Left hindlimb (tissue), 1 donor: ENCODE measurements at places on chromosomes 3 and 15.

- DNase-seq = no peak
Measured at GRCh38 chr3:40623567-40623966, 98.8 kb downstream of the ZNF621 start.

- DNase-seq = peak; percentile 66
Measured at GRCh38 chr15:60961541-60962485, 267.3 kb downstream of the RORA start.

DNA sequence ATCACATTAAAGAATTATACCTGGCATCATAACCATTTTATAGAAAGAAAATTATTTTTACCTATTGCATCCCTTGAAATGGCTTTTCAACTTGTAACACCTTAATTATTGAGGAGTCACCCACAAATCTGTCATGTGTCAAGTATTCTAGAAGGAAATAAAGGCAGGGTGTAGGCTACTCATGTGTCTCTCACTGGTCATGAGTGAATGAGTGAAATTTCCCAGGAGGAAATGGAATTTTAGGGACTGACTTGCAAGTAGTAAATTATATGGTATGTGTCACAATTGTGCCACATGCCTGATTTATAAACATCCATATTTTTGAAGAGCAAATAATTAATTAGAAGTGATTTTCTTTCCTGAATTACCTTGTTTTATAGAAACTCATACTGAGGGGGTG lies 310.5 kb upstream of the ADAMTS9 start:
- DNase-seq = no peak

DNA sequence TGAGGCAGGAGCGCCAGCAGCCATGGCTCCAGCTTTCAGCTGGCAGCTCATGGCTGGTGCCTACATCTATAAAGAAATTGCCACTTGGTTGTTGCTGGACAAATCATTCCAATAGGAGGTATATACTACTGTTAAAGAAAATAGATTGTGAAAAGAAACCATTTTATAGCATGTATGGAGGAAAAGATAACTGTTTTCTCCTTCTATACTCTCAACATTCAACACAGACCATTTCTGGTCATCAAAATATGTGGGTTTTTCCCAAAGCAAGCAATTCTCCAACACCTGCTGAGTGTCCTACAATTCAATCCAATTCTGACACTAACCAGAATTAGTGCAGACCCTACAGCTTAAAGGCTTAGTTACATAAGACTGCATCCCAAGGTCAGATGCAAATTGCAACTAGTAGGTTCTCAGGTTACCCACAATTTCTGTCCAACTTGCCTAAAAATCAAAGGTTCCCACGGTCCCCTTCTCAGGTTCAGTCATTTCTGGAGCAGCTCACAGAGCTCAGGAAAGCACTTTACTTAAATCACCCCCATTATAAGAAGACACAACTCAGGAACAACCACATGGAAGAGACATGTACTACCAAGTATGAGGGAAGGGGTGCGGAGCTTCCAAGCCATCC lies 42.4 kb upstream of the STRIT1 start:
- DNase-seq = no peak

GRCh38 chr3:162897291-162897690 lies 1400.7 kb downstream of the OTOL1 start:
- DNase-seq = no peak

DNA sequence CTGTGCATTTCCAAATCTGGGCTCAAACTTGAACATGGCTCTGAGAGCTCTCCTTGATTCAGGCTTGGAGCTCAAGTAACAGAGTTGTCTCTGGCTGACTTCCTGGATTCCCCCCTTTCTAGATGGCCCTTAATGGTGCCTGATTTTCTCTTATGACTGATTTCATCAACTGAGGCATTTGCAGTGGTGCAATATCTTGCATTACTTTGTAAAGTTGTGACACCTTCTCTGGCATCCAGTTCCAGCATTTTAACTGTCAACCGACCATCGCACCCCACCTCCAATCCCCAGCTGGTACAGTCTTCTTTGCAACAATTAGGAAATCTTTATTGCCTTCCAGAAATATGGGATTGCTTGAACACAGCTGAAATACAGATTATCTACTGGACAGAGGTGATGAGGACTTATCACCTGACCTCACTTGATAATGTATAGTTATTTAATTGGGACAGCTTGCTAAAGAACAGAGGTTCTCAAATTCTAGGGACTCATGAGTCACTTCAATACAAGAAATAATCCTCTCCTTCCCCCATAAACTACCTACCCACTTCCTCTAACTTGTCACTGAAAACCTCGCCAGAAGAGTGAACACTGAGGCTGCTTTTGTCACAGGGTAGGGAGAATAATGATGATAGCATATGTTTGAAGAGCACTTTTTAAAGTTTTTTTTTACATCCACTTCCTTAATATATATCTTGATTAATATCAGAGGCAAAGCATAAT lies 41.8 kb downstream of the FILIP1L start:
- no peak for DNase-seq

- no peak for DNase-seq
Measured at GRCh38 chr3:159761848-159762635, 226.6 kb upstream of the IL12A start.

- no peak for DNase-seq
Measured at GRCh38 chr3:124347418-124347817, 355.5 kb upstream of the ROPN1 start.

GRCh38 chr3:37262816-37263393 lies 88.5 kb upstream of the LRRFIP2 start:
- no peak for DNase-seq

GRCh38 chr15:66838671-66839239 lies 136.7 kb downstream of the SMAD6 start:
- DNase-seq = no peak

DNA sequence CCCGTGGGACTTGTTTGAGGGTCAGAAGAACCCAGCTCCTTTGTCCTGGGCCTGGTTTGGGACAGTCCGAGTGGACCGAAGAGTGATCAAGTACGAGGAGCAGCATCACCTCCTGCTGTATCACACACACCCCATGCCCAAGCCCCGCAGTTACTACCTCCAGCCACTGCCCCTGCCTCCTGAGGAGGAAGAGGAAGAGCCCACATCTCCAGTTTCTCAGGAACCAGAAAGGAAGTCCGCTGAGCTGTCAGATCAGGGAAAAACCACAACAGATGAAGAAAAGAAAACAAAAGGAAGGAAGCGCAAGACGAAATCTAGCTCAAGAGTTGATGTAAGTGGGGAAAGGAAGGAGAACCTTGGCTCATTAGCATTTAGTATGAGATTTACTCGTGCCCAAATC lies 3.3 kb upstream of the P2RY12 start:
- no peak for DNase-seq

DNA sequence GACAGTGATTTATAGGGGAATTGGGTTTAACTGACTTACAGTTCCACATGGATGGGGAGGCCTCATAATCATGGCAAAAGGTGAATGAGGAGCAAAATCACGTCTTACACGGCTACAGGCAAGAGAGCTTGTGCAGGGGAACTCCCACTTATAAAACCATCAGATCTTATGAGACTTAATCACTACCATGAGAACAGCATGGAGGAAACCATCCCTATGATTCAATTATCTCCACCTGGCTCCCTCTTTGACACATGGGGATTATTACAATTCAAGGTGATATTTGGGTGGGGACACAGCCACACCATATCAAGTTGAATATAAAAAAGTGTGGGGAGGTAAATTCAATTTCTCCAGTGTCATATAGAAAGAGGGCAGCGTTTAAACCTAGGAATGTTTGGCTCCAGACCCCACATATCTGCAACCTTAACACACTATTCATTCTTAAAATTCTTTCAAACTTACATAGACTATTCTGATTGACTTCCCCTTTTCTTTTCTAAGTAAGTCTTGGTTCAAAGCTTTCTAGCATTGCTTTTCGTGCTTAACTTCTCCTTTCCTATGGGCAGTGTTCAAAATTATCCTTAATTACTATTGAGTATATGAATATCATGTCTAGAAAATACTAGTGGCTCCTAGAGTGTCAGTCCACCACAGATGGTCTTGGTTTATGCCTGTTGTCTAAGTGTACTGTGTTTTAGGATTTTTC lies 446.7 kb upstream of the GBE1 start:
- no peak for DNase-seq

DNA sequence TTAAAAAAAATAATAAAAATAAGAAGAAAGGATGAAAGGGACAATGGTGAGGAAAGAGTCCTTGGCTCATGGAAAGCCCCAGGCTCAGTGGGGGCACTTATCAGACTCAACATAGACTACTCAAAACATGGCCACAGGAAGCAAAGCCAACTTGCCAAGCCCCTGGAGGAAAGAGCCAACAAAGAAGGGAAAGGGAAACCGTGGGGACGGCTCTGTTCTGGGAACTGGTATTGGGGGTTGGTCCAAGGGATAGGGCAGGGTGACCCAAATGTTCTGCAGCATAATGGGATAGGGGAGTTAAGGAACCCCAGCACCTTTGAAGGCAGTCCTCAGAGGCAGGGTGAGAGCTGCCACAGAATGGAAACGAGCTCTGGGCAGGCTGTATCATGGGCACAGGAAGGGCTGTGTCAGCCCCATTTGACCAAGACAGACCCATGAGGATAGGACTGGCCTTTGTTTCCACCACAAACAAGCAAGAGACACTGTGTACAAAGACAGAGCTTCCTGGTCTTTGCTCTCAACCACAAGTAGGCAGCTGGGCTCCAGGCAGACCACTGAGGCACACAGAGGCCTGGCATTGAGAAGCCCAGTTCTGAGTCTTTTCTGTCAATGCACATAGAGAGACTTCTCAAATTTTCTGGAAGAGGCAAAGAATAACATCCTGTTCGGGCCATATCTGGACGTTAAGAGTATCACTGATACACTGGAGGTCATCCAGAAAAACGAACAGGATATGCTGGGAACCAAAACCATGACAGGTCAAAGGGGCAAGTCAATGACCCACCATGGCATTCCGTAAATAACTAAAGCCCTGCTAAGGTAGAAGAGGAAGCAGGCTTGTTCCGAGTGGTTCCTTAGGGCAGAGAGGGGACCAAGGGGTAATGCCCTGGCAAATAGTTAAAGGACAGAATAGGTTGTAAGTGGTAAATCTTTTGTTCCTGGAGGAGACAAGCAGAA lies 10.6 kb upstream of the SEMA7A start:
- DNase-seq = no peak

DNA sequence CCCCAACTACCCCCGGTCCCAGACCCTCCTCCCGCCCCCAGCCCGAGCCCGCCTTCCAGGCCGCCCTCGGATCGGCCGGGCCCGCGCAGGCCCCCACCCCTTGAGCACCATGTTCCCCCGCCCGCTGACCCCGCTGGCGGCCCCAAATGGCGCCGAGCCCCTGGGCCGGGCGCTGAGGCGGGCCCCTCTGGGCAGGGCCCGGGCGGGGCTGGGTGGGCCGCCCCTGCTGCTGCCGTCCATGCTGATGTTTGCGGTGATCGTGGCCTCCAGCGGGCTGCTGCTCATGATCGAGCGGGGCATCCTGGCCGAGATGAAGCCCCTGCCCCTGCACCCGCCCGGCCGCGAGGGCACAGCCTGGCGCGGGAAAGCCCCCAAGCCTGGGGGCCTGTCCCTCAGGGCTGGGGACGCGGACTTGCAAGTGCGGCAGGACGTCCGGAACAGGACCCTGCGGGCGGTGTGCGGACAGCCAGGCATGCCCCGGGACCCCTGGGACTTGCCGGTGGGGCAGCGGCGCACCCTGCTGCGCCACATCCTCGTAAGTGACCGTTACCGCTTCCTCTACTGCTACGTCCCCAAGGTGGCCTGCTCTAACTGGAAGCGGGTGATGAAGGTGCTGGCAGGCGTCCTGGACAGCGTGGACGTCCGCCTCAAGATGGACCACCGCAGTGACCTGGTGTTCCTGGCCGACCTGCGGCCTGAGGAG lies 472 bp downstream of the CHST14 start:
- peak; percentile 52 for DNase-seq

GRCh38 chr15:63198371-63199250 lies 9.2 kb downstream of the RAB8B start:
- no peak for DNase-seq

GRCh38 chr3:68941055-68941454 lies 8.7 kb upstream of the TAFA4 start:
- no peak for DNase-seq

- DNase-seq = no peak
Measured at GRCh38 chr3:67524046-67524445, 130.4 kb downstream of the SUCLG2 start.

DNA sequence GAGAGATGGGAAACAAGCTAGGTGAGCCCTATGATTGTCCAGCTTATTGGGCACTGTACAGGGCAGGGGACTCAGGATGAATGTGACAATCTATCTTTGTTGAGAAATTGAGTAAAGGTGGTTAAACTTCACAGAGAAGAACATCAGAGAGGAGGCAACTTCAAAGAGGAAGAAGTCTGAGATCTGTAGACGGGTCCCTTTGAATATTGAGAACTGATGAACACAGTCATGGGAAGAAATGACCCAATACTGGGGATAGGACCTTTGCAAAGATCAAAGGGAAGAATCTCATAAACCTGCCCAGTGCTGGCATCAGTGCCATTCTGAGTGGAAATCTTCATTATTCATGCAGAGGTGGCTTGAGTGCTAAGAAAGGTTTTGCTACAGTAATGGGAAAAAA lies 569.7 kb upstream of the KCNMB2 start:
- DNase-seq = no peak

DNA sequence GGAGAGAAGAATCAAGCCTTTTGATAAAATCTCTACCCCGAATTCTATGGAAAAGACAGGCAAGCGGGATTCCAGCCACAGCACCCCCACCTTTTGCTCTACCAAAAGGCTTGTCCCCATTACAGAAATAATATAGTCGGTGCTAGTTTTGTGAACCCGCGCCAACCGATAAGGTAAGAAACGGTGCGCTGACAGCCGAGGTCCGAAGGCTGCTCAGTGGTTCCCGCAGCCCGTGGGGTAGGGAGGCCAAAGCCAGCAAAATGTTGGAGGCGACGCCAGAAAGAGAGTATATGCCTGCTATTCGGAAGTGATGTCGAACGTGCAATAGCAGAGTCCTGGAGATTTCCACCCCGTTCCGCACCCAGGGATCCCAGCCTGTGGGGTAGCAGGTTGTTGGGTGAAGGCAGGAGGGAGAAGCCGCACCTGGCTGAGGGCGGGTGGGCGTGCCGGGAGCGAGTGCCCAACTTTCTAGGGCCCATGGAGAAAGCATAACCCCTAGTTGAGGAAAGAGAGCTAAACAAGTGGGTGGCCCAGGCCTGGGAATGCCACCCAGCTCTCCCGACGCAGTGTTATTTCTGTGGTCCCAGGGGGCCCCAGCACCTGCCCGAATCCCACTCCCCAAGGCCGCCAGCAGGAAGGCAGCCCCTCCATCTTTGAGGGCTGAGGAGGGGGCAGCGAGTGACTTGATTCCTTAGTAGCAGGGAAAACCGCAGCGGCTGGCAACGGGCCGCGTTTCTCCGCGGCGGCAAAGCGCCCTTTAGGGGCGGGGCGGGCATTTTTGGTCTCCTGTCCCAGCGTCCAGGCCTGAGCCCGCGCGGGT lies 7.9 kb upstream of the SOX2 start:
- no peak for DNase-seq

- no peak for DNase-seq
Measured at GRCh38 chr15:101288905-101289513, 6.0 kb downstream of the SNRPA1 start.

DNA sequence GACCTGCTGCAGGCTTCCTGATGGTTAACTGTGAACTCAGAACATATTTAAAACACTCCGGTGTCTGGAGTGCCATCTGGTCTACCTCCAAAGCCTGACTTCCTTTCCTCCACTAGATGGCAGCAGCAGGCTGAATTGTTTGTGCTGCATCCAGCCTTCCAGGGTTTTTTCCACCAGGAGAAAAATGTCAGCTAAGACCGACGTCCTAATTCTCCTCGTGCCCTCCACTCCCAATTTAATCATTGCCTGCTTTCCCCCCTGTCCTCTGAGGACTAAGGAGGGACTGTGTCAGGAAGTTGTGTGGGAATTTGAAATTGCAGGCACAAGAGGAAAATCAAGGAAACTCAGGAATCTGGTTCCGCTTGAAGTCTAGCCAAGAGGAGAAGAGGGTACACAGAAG lies 165.2 kb upstream of the UMPS start:
- DNase-seq = peak; percentile 80

GRCh38 chr3:122947196-122947595 lies 80.4 kb downstream of the SEMA5B start:
- no peak for DNase-seq
